ENCODE measurements at places on chromosomes 2 and 18. TPM values are rescaled to one million over a fixed set of nuclear protein-coding genes. Genes with fewer than 3 reads are reported as not detected.

The CHST10 gene
- total RNA-seq, result 2.1 TPM

The GALNT14 gene
- total RNA-seq, result not detected

The SLC11A1 gene
- total RNA-seq, result 0.25 TPM

The CXCR4 gene
- 202 TPM for total RNA-seq

The GAREM2 gene
- total RNA-seq, result 1.6 TPM

- DNase-seq, result no peak
- H3K4me3 ChIP-seq, result no peak overlapping the region
- no peak overlapping the region for H3K27ac ChIP-seq
- peaks cover 4% of the 10 kb centered on the region for H3K4me1 ChIP-seq
- H3K36me3 ChIP-seq, result no peaks in the 10 kb centered on the region
Observed at GRCh38 chr2:143949121-143949848, 570.6 kb downstream of the ZEB2 start.

DNA sequence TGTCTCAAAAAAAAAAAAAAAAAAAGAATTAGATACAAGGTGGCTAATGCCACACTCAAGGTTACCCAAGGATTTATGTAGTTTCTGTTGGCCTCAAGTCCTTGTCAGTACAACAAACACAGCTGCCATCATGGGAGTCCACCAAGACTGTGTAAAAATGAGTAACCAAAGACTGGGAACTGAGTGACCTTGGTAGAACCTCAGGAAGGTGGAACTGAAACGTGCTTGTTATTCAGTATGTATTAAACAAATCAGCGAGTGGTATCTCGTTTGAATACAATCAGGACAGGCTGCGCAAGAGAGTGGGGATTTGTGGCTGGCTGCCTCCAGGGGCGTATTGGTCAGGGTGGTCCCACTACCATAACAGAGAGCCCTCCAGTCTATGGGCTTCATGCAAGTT lies 1.6 kb upstream of the SFTPB start:
- no peaks in the 10 kb centered on the region for H3K36me3 ChIP-seq
- peaks cover 2% of the 10 kb centered on the region for H3K4me1 ChIP-seq
- H3K27ac ChIP-seq, result no peak overlapping the region
- DNase-seq, result no peak
- H3K4me3 ChIP-seq, result no peak overlapping the region

- H3K36me3 ChIP-seq, result no peaks in the 10 kb centered on the region
- H3K4me1 ChIP-seq, result peaks cover 14% of the 10 kb centered on the region
- no peak overlapping the region for H3K4me3 ChIP-seq
- peaks cover 1% of the 10 kb centered on the region for H3K27me3 ChIP-seq
Observed at GRCh38 chr2:152507907-152508306, 172.9 kb downstream of the FMNL2 start.

DNA sequence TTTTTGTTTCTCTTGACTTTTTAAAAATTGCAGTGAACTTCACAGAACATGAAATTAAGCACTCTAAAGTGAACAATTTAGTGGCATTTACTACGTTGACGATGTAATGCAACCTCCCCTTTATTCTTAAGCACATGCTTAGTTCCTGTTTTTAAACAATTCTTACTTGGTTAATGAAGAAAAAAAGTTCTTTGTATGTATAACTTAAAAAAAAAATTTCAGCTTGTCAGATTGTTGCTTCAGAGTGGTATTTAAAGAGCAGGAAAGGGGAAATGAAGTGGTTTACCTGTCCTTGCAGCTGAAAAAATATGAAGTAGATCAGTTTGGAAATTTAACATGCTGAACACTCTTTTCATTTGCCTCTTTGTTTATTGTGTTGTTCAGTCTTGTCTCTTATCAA lies 95.7 kb upstream of the RASGRP3 start:
- peaks cover 7% of the 10 kb centered on the region for H3K27me3 ChIP-seq
- no peaks in the 10 kb centered on the region for H3K36me3 ChIP-seq
- DNase-seq, result no peak
- H3K27ac ChIP-seq, result no peak overlapping the region
- H3K4me3 ChIP-seq, result no peak overlapping the region

GRCh38 chr18:35153609-35154272 lies 87.1 kb upstream of the ZNF397 start:
- no peak for DNase-seq
- peaks cover 15% of the 10 kb centered on the region for H3K4me1 ChIP-seq
- H3K36me3 ChIP-seq, result peaks cover 11% of the 10 kb centered on the region
- H3K4me3 ChIP-seq, result no peak overlapping the region
- H3K27me3 ChIP-seq, result no peaks in the 10 kb centered on the region

DNA sequence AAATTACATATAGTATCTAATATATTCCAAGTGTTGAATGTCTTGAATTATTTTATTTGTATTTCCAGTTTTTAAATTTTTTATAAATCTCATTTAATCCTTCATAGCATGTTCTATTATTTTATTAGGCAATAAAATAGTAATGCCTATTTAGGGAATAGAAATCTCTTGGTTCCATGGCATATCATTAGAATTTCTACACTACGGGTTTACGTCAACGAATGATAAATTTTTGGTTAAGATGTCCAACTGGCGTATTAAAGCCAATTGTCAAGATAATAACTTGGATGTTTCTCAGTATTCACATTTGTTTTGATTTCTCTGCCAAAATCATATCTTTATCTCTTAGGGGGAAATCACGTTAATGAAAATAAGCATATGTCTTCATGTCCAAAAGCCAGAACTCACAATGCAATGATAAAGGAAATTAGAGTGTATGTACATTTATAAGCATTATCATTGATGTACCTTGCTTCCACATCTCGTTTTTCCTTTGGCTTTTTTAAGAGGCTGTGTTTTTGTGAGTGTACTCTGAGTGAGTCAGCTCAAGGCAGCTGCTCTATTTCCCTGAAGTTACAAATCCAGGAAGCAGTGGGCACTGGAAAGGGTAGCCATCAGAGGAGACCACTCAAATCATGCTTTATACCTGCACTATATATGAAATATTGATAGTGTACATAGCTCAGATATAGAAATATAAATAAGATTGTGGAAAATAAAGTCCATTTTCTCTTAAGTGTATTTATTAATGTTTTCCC lies 115.8 kb upstream of the PDE1A start:
- DNase-seq, result no peak
- no peak overlapping the region for H3K27ac ChIP-seq
- H3K27me3 ChIP-seq, result no peaks in the 10 kb centered on the region

- H3K4me1 ChIP-seq, result no peaks in the 10 kb centered on the region
- H3K4me3 ChIP-seq, result no peak overlapping the region
- H3K27ac ChIP-seq, result no peak overlapping the region
Observed at GRCh38 chr18:66560094-66560493, 43.8 kb downstream of the CDH19 start.

DNA sequence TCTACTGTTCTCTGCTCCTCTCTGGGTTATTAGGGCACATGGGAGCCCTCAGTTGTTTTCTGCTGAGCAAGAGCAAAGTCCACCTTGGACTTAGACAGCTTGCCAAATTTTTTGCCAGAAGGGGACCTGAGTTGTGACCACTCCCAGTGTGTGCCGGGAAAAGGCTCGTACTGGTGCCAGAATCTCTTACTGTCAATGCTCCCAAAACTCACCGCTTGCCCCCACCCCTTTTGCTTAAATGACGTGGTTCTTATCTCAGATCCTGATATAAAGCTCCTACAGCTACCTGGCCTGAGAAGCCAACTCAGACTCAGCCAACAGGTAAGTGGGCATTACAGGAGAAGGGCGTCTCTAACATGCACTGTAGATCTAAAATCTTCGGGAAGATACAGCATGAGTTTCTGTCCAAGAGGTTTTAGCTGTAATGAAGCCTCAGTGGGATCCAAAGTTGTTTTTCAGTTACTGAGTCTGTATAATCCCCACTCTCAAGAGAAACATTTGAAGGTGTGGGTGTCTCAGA lies at the start of gene REG1A:
REG1A (plus strand) TSS at position 295 of the 520 bp plus-strand sequence. CDS start 374 bp downstream, outside the sequence.
- H3K27me3 ChIP-seq, result no peaks in the 10 kb centered on the region
- no peak within 1 kb of the TSS for H3K4me3 ChIP-seq
- DNase-seq, result no peak
- no peaks in the 10 kb centered on the region for H3K36me3 ChIP-seq

DNA sequence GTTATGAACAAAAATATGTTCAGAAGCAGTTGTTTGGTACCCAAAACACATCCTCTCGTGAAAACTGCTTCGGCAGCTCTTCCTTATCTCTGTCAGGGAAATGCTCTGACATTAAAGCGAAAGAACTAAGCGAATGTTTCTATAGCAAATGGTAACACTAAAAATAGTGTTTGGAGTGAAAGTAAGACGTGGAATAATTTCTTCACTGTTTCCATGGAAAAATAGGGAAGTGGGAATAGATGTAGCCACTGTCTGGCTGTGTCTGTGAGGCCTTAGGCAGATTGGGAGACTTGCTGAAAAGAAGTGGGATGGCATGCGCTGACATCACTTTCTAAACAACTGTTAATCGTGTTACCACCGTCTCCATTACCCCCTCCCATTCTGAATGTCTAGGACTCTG lies 11.5 kb upstream of the CRACDL start:
- no peak overlapping the region for H3K4me3 ChIP-seq
- H3K4me1 ChIP-seq, result no peaks in the 10 kb centered on the region
- H3K27me3 ChIP-seq, result peaks cover 23% of the 10 kb centered on the region

GRCh38 chr2:235527806-235528469 lies 34.1 kb downstream of the AGAP1 start:
- H3K4me1 ChIP-seq, result no peaks in the 10 kb centered on the region
- no peak for DNase-seq
- no peak overlapping the region for H3K4me3 ChIP-seq
- peaks cover 2% of the 10 kb centered on the region for H3K27me3 ChIP-seq
- no peaks in the 10 kb centered on the region for H3K36me3 ChIP-seq

DNA sequence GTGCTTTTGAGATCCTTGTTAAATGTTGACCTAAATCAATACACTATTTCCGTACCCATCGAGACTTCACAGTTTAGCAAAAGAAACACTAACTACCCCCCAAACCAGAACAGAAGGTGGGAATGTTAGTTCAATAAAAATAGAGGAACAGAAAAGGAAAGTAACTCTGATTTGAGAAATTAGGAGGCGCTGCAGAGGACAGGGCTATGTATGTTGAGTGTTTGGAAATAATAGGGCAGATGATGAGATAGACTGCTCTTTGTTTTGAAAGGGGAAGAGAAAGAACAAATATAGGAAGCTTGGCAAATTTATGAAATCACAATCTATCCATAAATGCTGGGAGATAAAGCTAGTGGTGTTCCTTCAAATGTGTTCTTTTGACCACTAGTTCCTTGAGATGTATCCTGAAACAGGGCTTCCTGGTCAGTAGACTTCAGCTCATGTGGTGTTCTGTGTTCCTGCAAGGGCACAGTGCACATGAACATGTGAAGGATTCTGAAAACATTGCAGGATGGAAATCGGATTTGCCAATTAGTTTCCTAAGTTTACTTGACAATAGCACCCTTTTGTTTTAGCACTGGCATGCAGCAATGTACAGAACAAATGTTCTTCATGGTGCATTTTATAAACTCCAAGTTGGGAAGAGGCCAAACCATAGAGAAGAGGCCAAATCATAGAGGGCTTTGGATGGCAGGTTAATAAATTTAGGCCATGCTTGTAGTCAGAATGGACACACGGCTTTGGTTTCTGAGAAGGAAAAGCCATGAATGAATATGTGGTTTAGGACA lies 39.8 kb downstream of the RHBDD1 start:
- H3K4me3 ChIP-seq, result no peak overlapping the region
- DNase-seq, result no peak
